ENCODE measurements at places on chromosomes 4 and X.

- no peak for DNase-seq
Measured at GRCh38 chr4:164591666-164592065, 162.3 kb upstream of the SMIM31 start.

DNA sequence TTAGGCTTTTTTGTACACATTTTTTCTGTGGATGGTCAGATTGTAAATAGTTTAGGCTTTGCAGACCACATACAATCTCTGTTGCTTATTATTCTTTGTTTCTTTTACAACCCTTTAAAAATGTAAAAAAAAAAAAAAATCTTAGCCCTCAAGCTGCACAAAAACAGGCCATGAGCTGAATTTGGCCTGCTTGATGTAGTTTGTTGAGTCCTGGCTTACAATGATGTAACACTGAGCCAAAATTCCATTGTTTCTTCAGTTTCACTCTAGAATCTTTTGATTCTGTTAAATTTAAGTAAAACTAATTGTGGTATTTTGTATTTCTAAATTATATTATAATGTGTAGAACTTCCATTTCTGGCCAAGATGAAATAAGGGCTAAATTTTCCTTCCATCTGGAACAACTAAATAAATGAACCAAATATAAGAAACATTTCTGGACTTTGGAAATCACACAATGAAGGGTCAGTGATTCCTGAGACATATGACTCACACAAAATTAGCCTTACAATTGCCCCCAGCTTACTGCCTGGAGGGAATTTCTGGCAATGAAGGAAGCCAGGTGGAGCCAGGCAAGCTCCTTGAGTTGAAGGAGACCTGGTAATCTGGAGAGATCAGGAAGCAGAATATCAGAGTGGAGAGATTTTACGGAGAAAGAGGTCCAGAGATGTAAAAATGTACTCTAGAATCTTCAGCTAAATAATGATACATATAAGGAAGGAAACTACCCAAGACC lies 29.8 kb downstream of the IQCM start:
- no peak for DNase-seq

DNA sequence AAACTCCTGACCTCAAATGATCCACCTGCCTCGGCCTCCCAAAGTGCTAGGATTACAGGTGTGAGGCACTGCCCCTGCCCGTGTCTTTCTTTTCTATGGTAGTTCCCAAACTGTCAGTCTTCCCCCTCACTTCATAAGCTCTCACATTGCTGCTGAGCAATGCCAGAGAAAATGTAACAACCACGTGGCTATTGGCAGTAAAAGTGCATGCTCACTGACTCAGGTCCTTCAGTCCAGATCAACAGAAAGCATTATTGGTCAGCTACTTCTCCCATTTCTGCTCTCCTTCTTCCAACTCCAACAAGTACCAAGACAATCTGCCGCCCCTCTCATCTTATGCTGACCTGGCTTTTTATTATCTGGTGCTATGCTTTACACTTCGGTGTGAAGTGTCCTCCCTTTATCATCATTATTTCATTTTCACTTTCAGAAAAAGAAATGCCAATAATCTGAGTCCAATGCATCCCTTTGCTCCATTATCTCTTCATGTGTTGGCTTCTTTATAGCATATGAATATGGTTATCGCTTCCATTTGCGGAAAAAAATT lies 133.8 kb upstream of the UGT8 start:
- DNase-seq: no peak

DNA sequence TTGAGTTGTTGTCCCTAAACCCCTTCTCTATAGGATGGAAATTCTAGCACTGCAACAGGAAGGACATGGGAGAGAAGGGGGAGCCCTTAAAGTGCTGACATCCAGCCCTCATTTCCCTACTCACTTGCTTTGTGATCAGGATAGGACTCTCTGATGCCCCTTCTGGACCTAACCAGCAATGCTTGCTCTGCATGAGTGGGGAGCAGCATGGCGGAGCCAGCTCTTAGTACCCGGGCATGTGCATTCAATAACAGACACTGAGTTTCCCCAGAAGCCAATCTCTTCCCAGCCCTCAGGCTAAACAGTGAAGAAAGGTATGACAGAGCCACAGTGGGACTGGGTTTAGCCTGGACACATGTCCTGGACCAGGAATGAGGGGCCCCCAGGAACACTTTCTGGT lies 14.0 kb downstream of the SOD3 start:
- no peak for DNase-seq

DNA sequence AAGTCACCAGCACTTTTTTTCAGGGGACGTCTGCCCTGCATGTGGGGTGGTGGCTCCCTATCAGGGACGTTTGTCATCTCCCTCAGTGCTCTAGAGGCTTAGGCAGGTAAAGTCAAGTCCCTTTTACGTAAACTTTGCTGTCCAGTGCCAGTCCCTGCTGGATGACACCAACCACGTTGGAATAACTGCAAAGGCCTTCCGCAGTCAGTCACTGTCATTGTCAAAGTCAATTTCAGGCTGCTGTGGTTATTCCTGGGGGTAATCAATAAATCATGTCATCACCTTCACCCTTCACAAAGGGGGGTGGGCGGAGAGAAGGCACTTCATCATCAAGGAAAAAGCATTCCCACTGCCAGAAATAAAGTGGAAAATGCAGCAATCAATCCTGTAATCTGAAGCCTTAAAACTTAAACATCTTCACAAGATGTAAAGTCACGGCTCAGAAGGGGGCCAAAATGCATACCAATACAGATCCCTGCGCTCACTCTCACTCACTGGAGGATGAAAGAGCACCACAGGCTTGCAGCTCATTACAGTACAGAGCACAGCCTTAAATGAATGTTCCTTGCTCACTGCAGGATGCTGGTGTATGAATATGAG lies 56.2 kb downstream of the CLDN22 start:
- no peak for DNase-seq

Measured in CD4-positive, alpha-beta T cell treated with Interleukin-15 for 4 hours (primary cell).